ENCODE measurements at places on chromosomes 7 and 10.

DNA sequence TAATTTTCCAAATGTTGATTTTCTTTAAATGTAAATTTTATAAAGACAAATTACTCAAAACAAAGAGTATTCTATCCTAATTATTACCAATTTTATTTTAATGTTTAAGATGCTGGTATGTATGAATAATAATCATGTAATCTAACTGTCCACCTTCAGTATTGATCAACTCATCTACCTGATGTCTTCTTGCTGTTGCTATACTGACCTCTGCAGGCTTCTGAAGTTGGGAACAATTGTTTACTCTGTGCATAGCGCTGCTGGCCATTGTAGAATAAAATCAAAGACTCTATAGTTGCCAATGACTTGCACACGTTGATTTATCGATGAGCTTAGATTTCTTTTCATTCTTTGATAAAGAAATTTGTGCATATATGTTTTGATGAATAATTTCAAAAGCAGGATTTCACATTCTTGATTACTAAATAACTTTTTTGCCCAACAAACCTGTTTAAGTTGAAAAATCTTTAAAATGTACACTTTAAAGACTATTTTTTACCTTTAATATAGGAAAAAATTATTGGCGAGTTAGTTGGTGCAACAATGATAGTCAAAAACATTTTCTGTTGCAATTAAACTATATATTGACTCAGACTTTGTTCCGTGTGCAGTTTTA, 282.3 kb downstream of the TFEC start:
- DNase-seq, result peak; percentile 16

DNA sequence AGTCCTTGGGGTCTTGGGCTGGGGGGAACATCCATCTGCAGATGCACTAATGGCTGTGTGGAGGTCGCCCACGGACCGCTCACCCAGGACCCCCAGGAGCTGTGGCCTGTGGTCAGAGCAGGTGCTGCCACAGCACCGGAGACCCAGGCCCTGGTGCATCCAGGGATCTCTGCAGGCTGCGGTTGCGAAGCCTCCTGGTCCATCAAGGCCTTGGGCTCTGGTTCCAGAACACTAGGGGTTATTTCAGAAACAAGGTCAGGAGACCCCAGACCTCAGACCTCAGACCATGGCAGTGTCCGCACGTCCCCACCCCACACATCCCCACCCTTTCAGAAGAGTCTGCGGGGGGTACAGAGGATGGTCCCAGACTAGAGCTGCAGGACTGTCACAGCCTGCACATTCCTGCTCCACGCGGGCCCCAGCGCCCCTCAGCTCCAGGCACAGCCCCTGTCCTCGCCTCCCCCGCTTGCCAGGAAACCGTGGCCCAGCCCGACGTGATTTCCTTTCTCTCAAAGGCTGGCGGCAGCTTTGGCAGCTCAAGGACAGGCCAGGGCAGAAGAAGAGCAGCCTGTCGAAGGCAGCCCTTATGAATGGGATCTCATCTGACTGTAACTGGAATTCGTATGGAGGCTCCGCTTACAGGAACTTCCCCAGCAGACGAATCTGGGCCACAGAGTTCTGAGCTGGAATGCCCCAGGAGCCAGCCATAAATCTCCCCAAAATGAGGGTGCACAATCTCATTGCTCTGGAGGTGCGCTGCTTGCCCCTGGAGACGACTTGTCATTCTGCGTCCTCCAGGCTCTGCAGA, 136.2 kb upstream of the RET start:
- DNase-seq, result no peak

DNA sequence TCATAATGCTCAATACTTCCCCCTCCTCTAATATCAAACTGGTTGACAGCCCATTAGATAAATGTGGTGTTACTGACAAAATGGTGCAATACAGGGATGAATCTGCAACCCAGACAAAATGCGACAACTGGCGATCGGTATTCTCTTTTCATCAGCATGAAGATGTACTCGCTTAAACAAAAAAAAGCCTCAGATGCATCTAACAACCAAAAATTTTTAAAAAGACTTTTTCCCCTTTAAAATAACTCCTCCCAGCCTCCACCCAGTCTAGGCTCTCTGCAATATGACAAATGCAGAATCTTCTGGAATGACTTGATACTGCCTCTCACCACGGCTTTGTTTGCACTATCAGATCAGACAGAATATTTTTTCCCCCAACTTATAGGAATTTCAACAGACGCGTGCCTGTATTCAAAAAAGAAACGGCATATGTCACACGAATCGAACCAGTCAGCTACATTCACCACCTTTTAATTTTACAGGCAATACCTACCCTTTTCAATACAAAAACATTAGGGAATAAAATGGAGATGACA, 1.2 kb downstream of the YWHAG start:
- no peak for DNase-seq

GRCh38 chr10:12488626-12489025, 139.3 kb downstream of the CAMK1D start:
- no peak for DNase-seq

DNA sequence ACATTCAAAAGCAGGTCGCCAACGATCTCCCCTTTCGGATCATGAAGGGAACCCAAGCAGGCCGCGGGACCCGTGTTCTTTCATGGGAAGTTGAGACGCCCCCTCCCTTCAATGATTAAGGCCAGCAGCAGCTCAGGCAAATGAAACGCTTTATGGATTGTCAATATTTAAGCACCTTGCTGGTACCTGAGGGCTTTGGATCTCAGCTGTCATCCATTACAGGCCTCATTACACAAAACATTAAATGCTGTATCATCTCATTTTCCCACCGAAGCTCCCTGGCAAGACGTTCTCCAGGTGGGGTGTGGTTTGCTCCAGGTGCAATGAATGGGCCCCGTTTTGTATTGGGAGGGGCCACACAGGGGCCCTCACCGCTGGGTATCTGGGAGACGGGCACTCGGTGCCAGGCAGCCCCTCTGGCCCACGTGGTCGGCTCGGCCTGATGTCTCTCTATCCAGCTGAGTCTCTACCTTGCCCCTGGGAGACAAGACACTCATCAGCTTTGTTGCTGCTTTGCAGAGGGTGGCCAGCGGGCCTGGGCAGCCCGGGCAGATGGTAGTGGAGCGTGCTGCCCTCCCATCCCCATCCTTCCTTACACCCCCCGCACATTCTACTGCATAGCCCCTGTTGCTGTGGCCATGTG, 456.1 kb upstream of the FOXK1 start:
- no peak for DNase-seq

DNA sequence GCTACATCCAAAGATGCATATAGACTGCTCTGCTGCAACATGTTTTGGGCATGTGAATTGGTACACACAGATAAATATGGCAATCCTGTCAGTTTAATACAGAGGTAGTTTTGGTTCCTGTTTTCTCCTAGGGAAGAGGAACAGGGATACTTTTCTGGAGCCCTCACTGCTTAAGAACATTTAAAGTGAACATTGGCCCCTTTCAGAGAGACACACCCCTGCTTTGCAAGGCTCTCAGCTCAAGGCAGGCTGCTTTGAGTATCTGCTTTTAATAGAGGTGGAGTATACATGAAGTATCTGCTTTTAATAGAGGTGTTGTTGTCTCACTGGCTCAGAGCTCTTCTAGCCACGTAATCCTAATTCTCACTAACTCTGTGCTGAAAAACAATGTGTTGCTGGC, 38.9 kb downstream of the CYP51A1 start:
- DNase-seq, result no peak

- DNase-seq, result no peak
These were observed 33.3 kb downstream of the TSPAN14 start for GRCh38 chr10:80487421-80487785.

All from epithelial cell of esophagus (primary cell).